Stimulated activated CD4-positive, alpha-beta T cell treated with anti-CD3 and anti-CD28 coated beads, Interleukin-4, amount 100 ng/mL, for 1 hour (primary cell): ENCODE measurements at places on chromosomes 13 and 19.

- no peak for DNase-seq
Measured at GRCh38 chr19:33403221-33403972, 29.9 kb downstream of the CEBPG start.

GRCh38 chr13:114029866-114030625 is 56.2 kb upstream of the C13orf46 start:
- DNase-seq = no peak

- no peak for DNase-seq
Measured at GRCh38 chr19:47373246-47374240, 24.4 kb downstream of the DHX34 start.

DNA sequence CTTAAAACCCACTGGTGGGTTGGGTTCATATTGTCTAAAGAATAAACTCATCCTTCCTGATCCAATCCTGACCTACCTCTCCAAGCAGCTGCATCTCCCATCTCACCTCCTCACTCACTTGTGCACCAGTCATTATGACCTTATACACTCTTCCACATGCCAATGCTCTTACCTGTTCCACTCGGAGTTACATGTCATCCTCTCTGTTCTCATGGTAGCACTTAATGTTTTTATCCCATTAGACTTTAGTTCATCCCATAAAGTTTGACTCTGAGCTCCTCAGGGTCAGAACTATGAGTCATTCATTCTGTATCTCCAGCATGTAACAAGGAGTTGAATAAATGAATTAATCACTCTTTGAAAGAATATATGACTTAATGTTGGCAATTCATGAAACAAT is 330.2 kb downstream of the KLF12 start:
- DNase-seq = no peak

- DNase-seq = no peak
Measured at GRCh38 chr13:102769679-102770078, 3.9 kb downstream of the TEX30 start.

GRCh38 chr13:20566468-20566897 is 474 bp upstream of the IFT88 start:
- DNase-seq = no peak
